Hematopoietic multipotent progenitor cell treated with erythropoietin and hydrocortisone succinate and interleukin-3 and kit ligand, for 6 days (in vitro differentiated cells): ENCODE measurements at places on chromosomes 2 and 18.

GRCh38 chr2:53130441-53130943 lies 637.1 kb upstream of the CHAC2 start:
- DNase-seq, result no peak

DNA sequence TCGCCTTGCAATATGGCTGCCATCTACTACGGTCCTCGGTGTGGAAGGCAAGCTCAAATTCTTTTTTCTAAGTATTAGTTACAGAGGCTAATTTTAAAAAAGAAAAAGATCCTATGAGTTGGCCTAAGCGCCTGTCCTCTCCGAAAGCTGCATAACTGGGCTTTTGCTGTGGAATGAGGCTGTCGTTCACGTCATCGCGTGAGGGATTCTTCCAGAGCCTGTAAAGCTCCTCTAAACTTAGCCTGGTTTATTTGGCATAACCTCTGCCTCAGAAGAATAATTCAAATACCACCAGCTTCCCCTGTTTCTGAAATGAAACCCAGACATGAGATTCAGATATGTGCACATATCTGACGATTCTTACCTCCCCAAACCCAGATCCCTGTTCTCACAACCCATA lies 187.4 kb downstream of the DNER start:
- DNase-seq, result no peak

- DNase-seq, result peak; percentile 23
Observed at GRCh38 chr2:192051533-192051932, 143.2 kb downstream of the TMEFF2 start.

- no peak for DNase-seq
Observed at GRCh38 chr2:138492160-138492559, 9.4 kb upstream of the SPOPL start.

DNA sequence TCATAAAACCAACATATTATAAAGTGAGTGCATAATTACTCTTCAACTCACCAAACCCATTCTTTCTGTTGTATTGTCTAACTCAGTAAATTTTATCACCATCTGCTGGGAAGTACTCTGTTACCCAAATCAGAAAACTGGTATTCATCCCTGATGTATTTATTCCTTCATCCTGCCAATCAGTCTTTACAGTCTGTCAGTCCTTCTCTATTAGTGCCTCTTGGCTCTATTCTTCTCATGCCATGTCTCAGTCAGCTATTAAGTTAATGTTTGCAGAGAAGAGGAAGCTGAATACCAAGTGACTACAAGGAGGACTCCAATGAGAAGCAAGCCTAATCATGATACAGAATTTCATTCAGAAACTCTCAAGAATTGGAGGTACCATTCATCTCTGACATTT lies 631.2 kb downstream of the CPS1 start:
- DNase-seq, result no peak

- no peak for DNase-seq
Observed at GRCh38 chr2:11379558-11379957, 35.1 kb upstream of the ROCK2 start.

DNA sequence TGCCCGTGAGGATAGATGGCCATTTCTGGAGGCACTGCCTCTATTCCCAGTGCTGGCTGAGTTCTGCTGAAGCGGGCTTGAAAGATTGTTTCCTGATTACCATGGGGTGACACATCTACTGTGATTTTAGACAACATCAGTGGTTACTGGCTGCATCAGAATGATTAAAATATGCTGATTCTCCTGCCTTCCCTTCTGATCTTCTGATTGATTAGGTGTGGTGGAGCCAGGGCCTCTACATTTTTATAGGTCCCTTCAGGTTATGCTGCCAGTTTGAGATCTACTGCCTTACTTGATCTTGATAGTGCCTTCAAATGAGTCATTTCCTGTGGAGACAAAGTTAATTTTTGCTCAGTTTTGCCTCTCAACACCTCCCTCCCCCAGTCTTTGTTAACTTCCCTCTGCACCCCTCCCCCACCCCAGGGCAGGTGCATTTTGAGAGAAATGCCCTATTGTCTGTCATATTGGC lies 31.6 kb upstream of the SNORC start:
- DNase-seq, result peak; percentile 78

DNA sequence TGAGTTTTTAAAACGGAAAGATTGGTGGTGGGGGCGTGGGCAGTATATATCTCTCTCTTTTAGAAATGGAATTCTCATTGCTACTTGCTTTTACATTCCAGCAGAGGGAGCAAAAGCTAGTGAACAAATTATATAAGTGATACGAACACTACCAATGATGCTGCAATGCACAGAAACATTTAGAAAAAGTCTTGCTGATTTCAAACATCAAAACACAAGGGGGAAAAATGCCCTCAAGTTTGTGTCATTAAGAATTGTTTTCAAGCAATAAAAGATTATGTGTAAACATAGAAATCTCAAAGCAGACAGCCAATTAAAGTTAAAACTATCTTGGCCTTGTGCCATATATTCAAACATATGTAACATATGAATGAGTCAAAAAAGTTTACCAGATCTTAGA lies 296.3 kb upstream of the KCNJ3 start:
- peak; percentile 72 for DNase-seq

DNA sequence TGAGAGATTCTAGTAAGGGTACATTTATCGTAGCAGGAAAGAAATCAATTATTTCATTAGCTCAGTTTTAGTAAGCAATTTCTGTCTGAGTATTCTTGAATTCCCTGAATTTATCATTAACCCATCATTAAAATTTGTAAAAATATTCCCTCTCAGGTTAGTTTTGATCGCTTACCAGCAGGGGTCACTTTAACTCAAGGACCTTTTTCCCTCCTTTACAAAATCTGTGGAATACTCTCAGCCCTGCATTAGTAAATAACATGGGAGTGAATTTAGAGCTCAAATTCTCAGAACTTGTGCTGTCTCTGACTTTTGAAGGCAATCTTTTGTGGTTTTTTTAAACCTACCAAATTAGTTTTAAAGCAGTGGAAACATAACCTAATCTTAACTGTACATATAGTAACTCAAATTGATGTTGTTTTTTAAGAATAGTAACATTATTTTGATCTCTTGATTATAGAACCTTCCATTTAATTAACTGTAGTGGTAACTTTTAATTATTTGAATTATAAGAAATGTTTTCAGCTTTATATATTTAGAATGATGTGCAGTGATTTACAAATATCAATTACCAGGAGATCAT lies 97.2 kb downstream of the AGPS start:
- peak; percentile 44 for DNase-seq

DNA sequence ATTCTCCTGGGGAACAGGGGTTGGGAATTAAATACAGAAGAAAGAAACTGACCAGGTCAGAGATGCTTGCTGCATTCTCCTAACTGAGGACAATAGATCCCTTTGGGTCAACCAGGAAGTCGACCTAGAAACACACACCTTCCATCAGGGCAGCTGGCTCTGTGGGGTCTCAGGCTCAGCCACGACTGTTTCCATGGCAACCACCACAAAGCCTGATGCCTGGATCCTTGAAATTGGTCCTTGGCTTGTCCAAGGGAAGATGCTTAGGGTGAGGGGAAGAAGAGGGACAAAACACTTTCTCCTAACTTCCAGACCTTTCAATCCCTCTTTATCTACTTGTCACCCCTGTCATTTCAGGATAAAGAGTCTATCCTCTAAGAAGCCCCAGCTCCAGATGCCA lies 194.4 kb downstream of the ALK start:
- no peak for DNase-seq

GRCh38 chr2:79982445-79982844 lies 322.1 kb downstream of the LRRTM1 start:
- peak; percentile 36 for DNase-seq

DNA sequence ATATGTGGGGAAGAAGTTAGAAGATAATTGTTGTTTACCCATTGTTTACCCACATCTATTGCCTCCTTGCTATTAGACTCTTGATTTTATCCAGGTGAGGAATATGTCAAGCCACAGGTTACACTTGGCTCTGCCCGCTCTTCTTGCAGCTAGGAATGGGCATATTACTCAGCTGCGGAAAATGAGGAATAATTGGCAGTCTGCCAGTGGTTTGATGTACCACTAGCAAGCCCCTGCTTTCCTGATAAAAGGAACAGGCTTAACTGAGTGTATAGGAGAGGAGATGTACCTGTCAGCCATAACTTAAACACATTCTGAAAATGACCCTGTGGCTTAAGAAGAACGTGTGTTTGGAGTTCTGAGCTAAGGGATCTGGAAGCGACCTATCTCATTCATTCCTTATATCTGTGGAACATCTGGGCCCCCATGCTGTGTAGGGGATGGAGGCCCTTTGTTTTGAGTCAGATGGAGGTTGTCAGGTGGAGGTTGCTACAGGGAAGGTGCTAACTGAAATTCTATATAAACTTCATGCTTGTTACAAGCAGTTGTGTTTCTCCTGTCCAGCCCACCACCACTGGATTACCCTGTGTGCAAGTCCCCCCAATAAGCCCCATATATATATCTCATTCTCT lies 4.6 kb upstream of the FMNL2 start:
- no peak for DNase-seq

GRCh38 chr2:6909431-6910385 lies 7.5 kb upstream of the RNF144A start:
- peak; percentile 97 for DNase-seq

GRCh38 chr2:105782646-105783045 lies 37.9 kb downstream of the NCK2 start:
- no peak for DNase-seq

GRCh38 chr2:208098267-208098666 lies 26.1 kb downstream of the CRYGD start:
- DNase-seq, result no peak

- no peak for DNase-seq
Observed at GRCh38 chr2:233174137-233174536, 77.3 kb upstream of the ATG16L1 start.

DNA sequence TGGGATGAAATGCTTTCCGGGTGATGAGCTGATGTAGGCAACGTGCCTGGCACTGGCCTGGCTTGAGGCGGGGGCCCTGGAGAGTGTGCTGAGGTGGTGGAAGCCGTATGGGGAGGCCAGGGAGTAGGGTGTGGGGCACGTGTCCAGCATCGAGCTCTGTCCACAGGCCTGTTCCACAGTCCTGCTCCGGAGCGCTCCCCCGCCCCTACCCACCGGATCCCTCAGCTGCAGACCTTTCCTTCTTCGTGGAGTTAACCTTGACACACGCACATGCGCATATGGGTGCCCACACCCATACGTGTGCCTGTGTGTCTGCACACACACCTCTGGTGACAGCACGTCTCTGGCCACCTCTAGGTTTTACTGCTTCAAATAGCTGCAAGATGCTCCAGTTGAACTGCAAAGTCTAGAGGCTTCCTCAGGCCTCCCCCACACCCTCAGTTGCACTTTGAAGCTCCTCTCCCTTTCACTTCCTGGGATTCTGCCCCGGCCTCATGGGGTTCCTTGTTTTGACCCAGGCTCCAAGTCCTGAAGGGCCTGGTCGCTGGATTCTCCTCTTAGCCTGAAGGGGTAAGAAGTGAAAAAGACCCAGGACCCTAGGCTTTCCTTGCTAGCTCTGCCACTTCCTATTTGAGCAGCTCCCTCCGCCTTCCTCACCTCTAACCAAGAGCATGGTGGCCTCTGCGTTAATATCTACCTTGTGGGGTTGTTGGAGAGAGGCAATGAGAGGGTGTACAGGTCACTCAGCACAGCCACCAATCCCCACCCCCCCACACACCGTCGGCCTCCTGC lies 49.5 kb downstream of the INHBB start:
- no peak for DNase-seq

GRCh38 chr2:56118474-56118873 lies 65.3 kb upstream of the CCDC85A start:
- DNase-seq, result no peak

GRCh38 chr2:241637795-241638660 lies 535 bp downstream of the ATG4B start:
- peak; percentile 43 for DNase-seq

DNA sequence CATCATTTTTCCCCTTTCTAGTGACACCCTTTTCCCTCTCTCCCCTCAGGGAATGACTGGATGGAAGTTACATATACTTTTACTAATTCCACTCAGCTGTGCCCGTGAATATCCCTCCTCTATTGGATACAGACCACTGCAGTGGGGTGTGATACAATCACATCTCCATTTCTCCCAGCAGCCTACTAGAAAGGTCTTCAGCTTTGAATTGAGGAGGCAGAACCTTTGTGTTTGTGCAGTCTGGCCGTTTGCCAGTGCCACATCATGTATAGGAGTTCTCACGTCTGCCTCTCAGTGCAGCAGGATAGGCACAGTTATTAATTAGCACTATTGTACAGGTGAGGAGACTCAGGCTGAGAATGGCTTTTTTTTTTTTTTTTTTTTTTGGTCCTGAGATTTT lies 16.4 kb downstream of the TNFRSF11A start:
- DNase-seq, result no peak

- DNase-seq, result no peak
Observed at GRCh38 chr18:9546468-9546867, 67.9 kb downstream of the PPP4R1 start.

DNA sequence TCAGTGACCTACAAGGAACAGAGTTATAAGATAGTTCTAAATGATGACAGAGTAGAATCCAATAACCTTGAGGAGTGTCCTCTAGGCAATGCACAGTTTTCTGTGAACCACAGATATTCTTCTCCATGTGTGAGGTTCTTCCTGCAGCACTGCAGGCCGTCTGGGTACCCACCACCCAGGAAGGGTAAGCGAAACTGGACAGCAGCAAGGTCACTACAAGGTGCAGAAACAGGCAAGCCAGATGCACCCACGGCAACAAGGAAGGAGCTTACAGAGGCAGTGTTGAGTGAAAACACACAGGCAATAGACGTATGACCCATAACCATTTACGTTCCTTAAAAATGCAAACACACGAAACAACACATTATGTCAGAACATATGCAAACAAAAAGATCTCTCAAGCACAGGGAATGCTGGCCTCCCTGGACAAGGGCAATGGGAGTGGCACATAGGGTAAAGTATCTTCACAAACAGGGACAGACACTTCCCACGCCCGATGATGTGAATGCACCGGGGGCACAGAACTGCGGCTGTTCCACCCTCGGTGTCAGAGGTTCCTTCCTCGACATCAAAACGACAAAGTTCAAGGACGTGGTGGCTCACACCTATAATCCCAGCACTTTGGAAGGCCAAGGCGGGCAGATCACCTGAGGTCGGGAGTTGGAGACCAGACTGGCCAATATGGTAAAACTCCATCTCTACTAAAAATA lies 84.1 kb downstream of the NDUFA10 start:
- DNase-seq, result no peak
